ENCODE measurements at places on chromosomes 5 and 9. TPM values are rescaled to one million over a fixed set of nuclear protein-coding genes. Genes with fewer than 3 reads are reported as not detected.

MAMDC4 gene
- total RNA-seq, result 1.9 TPM

NFX1 gene
- total RNA-seq, result 27.1 TPM

ACOT12 gene
- total RNA-seq, result not detected

PPP3R2 gene
- not detected for total RNA-seq

PLPPR1 gene
- 1.1 TPM for total RNA-seq

SLC6A3 gene
- total RNA-seq, result not detected

ANKRD18B gene
- total RNA-seq, result 4.7 TPM

All from thoracic aorta endothelial cell (primary cell).